Motor neuron (in vitro differentiated cells): ENCODE measurements at places on chromosomes 2 and 18.
A peak's percentile ranks its signal among the peaks of the same experiment; 100 is the strongest.

GRCh38 chr2:186748354-186748753, 54.5 kb downstream of the FAM171B start:
- ATAC-seq: no peak

- peak; percentile 21 for ATAC-seq
Measured at GRCh38 chr18:63264871-63265270, 54.7 kb downstream of the BCL2 start.

DNA sequence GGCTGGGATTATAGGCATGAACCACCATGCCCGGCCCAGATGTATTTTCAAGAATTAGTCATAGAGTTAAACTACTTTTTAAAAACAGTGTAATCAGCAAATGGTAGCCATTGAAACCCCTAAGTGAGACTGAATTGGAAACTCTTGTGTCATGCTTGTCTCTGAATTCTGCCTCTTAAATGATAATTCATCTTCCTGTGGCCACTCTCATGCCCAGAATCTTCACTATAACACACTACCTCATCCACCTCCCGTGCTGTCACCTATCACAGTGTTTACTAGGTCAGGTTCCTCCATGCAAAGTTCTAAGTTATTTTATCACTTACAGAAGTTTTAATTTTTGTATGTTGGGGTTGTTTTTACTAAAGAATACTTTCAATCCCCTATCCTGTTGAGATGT, 197.5 kb downstream of the PHLPP1 start:
- no peak for ATAC-seq

GRCh38 chr2:199662255-199662654, 188.7 kb downstream of the FTCDNL1 start:
- ATAC-seq: no peak

DNA sequence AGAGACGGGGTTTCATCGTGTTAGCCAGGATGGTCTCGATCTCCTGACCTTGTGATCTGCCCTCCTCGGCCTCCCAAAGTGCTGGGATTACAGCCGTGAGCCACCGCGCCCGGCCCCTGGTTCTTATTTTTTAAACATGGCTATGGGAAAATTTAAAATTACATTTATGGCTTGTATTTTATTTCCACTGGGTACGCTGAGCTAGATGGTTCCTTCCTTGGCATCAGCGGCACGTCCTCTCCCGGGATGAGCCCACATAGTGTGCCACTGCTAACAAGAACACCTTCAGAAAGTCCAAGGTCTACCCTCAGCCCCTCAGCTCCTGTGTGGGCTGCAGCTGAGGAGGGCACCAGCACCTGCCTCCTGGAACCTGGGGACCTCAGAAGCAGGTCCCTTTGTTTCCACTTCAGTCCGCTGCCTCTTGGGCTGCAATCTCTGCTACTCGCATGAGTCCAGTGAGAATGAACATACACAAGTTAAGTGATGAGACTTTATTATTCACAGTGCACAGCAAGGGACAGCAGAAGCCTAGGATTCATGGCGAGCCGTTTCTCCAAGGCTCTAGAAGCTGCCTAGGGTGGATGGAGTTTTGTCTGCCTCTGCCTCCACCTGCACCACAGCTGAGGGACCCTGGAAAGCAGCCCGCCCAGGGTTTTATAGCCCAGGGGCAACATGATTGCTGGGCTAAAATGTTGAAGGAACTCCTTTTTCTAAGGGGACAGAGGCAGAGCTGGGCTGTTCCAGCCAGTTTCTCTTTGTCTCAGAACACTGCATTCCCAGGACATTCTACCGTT, 107.5 kb upstream of the TEX51 start:
- no peak for ATAC-seq

- no peak for ATAC-seq
Measured at GRCh38 chr2:217231724-217232123, 371.9 kb upstream of the TNP1 start.

DNA sequence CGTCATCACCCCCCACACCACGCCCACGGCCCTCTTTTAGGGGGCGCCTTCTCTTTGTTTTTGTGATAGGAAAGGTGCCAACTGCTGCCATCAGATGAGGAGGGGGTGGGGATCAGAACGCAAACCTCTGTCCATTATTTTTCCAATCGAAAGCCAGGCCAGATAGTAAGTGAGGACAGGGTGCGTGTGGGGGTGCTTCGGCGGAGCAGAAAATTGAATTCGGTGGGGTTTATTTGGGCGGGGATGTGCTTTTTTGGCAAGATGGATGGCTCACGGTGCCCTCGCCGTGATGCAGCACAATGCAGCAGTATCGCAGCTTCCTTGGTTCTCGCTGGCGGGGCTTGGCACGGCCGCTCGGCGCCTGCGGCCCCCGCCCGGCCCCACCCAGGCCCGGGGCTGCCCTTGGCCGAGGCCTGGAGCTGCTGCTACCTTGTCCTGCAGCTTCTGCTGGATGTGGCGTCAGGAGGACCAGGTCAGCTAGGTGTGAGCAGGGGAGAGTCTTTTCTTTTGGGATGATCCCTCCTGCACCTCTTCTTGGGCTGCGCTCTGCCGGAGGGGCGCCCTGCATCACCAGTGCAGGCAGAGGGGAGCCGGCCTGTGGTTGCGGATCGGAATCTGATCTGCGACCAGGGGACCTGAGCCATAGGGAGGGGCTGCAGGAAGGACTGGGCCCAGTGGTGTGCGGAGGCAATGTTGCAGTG, 1.3 kb downstream of the SPTBN1 start:
- ATAC-seq: peak; percentile 30

- no peak for ATAC-seq
Measured at GRCh38 chr18:12851716-12852115, 32.3 kb downstream of the PTPN2 start.

DNA sequence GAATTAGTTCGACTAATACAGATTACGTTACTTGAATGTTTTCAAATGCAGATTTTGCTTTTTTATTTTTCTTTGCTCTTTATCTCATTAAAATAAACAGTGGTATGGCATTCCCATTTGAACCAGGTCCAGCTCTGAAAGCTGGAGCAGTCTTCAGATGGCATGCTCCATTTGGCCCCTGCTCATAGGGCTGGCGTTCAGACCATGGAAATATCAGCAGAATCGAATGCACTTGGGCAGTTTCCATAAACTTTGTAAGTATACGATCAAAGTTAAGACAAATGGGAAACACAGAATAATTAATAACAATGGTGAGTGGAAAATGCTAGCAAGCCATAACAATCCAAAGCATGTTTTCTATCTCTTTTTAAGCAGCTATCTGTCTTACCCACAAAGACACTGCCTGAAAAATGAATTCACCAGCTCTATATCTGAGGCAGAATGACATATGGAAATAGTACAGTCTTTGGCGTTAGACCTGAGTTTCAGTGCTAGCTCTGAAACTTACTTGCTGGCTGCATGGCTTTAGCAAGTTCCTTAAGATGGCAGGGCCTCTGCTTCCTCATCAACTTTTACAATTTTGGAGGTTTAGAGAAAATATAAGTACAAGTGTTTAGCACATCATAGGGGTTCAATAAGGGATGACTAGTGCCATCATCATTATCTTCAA, 131.6 kb downstream of the BCL2 start:
- no peak for ATAC-seq

DNA sequence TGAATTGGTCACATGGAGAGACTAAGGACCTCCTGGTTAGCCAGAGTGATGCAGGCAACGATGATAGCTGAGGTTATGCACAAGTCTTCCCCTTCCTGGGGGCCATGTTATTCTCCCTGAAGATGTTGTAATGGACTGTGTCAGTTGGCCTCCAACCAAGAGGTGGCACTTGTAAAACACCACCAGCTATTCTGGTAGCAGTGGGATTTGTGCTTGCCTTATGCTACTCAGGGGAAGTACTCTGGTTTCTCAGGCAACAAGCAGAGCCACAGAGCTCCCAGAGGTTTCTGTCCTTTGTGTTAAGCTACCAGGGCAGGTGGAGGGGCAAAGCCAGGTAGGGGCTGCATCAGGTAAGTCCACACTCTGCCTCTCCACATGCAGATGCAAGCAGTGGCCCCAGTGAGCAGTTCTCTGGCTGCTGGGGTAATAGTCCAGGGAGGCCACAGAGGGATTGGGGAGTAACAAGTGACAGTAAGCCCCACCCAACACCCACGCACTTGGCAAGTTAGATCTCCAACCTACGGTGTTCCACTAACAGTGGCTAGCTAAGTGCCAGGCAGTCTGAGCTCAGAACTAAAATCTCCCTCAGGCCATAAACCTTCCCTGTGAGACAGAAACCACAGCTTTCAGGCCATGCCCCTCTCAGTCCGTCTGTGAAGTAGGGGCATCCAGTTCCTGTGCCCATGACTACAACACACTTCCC, 99.7 kb downstream of the RND3 start:
- no peak for ATAC-seq

- ATAC-seq: no peak
Measured at GRCh38 chr2:236853585-236854051, 232.1 kb upstream of the COPS8 start.

DNA sequence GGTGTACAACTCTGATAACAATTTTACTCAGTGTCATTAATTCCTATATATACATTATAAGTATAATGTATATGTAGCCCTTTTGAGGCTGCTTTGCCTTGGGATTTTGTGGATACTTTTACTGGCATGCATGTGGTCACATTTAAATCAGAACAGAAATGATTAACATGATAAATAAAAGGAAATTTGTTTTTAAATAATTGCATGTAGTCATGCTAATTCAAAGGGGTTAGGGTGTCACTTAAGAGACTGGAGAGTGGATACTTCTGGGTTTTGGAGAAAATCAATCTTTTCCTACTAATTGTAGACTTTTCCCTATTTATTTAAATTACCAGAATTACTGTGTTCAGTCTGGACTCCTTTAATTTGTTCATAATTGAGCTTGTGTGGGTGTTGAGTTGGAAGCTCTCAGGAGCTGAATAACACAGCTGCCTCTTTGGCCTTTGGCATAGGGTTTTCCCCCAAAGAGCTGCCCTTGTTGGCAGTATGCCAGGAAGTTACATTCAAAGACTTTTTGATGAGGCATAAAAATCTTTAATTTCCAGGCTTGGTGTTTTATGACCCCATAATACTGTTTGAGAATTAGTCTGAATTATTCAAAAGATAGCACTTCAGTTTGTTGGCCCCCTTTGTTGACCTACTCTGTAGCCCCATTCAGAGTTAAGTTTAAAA, 484.7 kb upstream of the NRP2 start:
- ATAC-seq: no peak

GRCh38 chr2:220847589-220847988, 724.5 kb downstream of the EPHA4 start:
- peak; percentile 91 for ATAC-seq

- no peak for ATAC-seq
Measured at GRCh38 chr2:16908656-16909055, 243.0 kb upstream of the CYRIA start.

DNA sequence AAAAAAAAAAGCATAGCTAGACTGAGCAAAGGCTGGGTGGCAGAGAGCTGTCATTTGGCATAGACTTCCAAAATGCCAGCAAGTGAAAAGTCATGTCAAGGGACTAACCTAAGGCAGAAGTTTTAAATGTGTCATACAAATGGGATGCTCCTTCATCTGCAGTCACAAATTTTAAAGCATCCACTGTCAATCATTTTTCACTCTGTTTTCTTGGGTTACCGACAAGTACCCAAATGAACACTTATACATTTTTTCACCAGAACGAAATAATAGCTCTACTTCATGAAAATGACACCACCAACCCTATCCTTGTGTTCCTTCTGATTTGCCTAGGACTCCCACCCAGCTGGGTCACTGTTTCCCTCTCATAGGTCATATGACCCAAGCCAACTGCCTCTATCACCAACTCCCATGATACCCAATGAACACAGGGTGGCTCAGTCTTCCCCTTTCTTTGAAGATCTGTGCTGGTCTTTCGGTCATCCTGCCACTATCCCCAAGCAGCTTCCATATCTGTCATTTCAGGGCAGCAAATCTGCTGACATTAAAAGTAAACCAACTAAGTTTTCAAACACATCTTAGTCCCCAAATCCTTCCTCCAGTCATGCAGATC, 21.5 kb downstream of the KLF7 start:
- ATAC-seq: no peak

DNA sequence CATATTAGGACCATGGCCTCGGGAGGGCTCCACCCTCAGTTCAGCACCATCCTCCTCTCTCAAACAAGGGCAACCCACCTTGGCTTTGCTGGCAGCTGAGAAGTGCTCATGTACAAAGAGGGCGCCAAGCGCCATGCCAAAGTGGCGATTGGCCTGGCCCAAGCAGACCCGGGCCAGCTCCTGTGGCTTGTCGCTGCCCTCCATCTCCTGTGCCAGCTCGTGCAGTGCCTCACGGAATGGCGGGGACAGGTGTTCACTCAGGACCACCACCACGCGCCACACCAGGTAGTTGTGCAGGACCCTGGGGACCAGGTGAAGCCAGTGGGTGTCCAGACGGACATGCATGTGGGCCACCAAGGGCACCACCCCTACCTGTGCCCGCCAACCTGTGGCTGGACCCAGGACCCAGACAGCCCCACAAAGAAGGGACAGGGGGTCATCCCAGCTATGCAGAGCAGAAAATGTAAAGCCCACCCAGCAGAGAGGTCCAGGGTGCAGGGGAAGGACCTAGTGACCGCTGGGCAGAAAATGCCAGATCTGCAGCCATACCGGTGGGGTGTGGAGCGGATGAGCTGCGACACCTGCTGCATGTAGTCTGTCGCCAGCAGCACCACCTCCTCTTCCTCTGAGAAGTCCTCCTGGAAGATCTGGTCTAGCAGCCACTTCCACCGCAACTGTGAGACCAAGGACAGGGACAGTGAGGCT, 3.6 kb downstream of the ECEL1 start:
- ATAC-seq: no peak

DNA sequence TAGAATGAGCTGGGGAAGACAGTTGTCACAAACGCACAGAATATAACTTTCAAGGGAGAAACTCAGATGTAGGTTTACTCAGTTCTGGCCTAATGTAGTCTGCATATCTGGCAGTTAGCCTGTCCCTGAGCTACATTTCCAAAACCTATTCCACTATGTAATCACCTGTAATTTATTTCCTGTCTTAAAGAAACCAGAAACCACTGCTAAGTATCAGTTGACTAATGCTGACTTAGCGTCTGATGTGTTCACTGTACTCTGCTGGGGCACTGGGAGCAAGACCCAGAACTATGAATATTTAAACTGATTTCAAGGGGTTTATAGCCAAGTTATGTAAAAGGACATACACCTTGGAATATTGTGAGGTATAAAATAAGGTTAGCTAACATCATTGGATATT, 1995.2 kb upstream of the PIK3C3 start:
- ATAC-seq: no peak
